ENCODE measurements at places on chromosomes 3 and 15.

GRCh38 chr3:49937090-49937489 lies 2.9 kb upstream of the RBM6 start:
- peaks cover 22% of the 10 kb centered on the region for H3K4me1 ChIP-seq
- H3K27me3 ChIP-seq: no peaks in the 10 kb centered on the region
- DNase-seq: no peak
- H3K27ac ChIP-seq: no peak overlapping the region
- H3K36me3 ChIP-seq: no peaks in the 10 kb centered on the region

DNA sequence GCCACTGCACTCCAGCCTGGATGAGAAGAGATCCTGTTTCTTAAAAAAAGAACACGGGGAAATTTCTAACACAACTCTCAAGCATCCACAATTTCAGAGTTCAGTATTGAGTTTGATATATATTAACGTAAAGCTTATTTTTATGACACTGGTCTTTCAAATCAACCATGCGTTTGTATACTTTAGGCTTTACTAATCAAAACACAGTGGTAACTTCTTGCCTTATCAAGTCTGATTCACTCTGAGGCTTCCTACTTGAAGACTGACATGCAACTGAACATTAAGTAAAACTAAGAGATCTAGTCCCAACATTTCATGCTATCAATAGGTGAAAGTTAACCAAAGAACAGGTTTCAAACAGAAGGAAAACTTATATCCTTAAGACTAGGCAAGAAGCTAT lies 46.7 kb downstream of the PRTG start:
- H3K4me1 ChIP-seq: no peaks in the 10 kb centered on the region
- no peak for DNase-seq
- H3K27ac ChIP-seq: no peak overlapping the region
- no peaks in the 10 kb centered on the region for H3K36me3 ChIP-seq
- no peak overlapping the region for H3K4me3 ChIP-seq

DNA sequence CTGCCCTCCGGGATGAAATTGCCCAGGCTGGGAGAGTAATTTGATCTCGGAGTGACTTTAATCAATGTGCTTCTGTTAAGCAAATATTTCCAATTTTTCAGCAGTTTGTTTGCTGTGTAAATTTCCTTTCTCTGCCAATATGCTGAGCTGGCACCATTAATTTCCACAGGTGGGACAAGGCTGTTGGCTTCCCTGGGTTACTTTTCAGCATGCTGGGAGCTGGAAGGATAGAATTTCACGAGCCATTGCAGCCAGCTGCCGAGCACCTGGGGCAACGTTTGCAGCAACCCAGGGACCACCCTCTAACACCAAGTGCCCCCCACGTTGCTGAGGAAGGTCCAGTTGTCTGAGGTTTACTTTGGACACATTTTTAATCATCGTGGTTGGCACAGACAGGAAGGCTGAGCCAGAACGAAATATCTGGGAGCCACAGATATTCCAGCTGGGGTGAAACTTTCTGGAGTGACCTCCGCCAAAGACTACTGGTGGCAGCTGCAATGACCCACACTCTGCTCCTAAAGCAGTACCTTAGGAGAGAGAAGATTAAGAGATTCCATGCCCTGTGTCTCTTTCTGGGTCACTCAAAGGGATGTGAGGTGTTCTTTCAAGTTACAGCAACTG lies 293.3 kb upstream of the RGMA start:
- H3K27ac ChIP-seq: no peak overlapping the region
- no peak for DNase-seq
- peaks cover 10% of the 10 kb centered on the region for H3K27me3 ChIP-seq

GRCh38 chr3:139985576-139985975 lies 50.6 kb downstream of the CLSTN2 start:
- no peak overlapping the region for H3K27ac ChIP-seq
- H3K27me3 ChIP-seq: peaks cover 2% of the 10 kb centered on the region
- no peak overlapping the region for H3K4me3 ChIP-seq
- no peaks in the 10 kb centered on the region for H3K4me1 ChIP-seq
- H3K36me3 ChIP-seq: no peaks in the 10 kb centered on the region
- no peak for DNase-seq

DNA sequence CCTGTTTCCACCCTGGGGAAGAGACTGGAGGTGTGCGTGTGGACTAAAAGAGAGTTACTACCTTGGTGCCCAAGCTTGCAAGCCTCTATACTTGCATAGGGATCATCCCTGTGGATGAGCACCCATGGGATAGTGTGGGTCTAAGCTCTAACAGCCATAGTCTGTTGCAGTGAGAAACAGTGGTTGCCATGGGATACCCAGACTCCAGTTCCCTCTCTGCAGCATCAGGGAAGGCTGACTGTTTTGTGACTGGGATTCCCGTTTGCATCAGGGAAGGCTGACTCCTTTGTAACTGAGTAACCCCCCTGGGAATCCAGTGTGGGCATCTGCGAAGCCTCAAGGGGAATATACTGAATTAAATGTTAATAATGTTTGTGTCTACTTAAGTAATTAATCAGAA lies 196.1 kb downstream of the ZNF621 start:
- H3K4me1 ChIP-seq: no peaks in the 10 kb centered on the region
- no peak overlapping the region for H3K4me3 ChIP-seq
- DNase-seq: no peak
- H3K27ac ChIP-seq: no peak overlapping the region
- no peaks in the 10 kb centered on the region for H3K36me3 ChIP-seq

DNA sequence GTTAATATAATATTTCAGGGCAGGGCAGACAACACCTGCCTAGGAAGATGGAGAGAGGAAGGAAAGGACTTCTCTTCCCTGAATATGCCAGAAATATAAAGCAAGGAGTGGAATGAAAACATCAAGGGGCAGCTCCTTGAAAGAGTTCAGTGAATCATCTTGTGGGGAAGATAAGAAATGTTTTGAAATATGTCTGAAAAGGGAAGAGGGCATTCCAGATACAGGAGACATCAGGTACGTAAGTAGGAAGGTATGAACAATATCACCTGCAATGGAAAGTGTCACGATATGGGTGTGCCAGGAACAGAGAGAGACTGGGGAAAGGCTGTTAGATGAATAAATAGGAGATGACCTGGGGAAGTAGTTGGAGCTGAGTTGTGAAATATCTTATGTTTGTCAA lies 75.8 kb upstream of the WDR72 start:
- H3K4me3 ChIP-seq: no peak overlapping the region
- no peak for DNase-seq
- no peaks in the 10 kb centered on the region for H3K27me3 ChIP-seq
- H3K4me1 ChIP-seq: no peaks in the 10 kb centered on the region
- no peak overlapping the region for H3K27ac ChIP-seq

- DNase-seq: no peak
- H3K4me3 ChIP-seq: no peak overlapping the region
- no peaks in the 10 kb centered on the region for H3K36me3 ChIP-seq
- no peaks in the 10 kb centered on the region for H3K27me3 ChIP-seq
- H3K4me1 ChIP-seq: no peaks in the 10 kb centered on the region
These were observed 6.0 kb upstream of the KCTD6 start for GRCh38 chr3:58485801-58486435.

DNA sequence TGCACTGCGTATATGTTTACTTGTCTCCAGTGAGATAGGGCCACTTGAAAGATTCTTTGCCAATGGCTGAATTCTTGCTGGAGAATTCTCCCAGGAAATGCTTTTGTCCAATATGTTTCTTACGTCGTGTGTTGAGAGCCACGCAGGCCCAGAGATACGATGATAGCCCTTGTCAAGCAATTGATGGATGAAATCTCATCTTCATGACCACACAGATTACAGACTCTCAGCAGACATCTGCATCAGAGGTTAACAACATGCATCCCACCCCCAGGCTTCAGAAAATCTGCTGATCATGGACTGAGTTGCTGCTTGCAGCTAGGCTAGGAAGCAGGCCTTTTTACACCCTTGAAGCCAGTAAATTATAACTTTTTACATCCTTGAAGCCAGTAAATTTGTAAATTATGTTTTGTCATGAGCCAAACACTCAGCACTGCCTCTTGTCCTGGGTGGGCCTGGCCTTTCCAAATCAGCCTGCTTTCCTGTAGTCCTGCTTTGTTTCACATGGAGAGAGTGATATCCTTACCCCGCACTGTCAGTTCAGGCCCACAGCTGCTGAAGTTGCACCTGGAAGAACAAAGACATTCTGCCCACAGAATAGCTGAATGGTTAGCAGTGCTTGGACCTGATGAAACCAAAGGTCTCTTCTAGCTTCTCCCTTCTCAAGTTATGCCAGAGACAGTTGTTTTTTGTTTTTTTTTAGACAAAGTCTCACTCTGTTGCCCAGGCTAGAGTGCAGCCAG lies 84.4 kb downstream of the GPR156 start:
- no peaks in the 10 kb centered on the region for H3K27me3 ChIP-seq
- no peak overlapping the region for H3K27ac ChIP-seq

Data from T-cell (primary cell).